ENCODE measurements at places on chromosomes 5 and 9.
A peak's percentile ranks its signal among the peaks of the same experiment; 100 is the strongest.

GRCh38 chr9:99840072-99840471 lies 18.4 kb downstream of the NR4A3 start:
- DNase-seq: no peak

DNA sequence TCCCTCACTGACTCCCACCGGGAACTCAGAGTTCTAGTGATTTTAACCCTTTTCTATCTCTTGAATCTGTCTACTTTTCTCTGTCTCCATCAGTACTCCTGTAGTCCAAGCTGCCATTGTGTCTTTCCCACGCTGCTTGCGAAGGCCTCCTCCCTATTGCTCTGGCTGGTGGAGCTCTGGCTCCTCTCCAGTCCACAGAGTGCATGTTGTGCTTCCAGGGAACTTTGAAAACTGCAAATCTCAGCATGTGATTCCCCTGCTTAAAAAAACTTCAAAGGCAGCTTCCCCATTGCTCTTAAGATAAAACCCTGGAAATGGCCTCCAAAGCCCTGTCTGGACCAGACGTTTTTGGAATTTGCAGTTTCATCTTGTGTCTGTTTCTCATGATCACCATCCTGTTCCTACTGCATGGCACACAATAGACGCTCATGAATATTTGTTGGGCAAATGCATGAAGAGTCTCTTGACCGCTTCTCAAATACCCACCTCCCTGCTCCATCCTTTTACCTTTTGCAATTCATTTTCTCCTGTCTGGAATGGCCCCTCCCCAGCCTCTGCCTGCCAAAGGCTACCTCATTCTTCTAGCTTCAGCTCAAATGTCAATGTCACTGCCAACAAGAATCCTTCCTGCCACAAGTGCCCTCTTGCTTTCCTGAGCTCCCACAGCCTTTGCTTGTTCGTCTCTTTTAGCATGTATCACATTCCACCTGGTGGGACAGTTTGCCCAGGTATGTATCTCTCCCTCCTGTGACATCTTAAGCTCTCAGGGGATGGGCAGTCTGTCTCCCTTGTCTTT lies 293.2 kb downstream of the ARHGAP26 start:
- peak; percentile 22 for DNase-seq

GRCh38 chr9:13728917-13729811 lies 449.7 kb upstream of the MPDZ start:
- DNase-seq: no peak

GRCh38 chr5:107806271-107806670 lies 135.5 kb upstream of the EFNA5 start:
- no peak for DNase-seq

- DNase-seq: no peak
Measured at GRCh38 chr5:173196133-173196952, 38.7 kb downstream of the NKX2-5 start.

Data from hypothalamus (tissue), 51 donors.